A549 treated with ZK216348 at 1 μM for 4 hours (cell line): ENCODE measurements at places on chromosomes 7 and 10. TPM values are rescaled to one million over a fixed set of nuclear protein-coding genes. Genes with fewer than 3 reads are reported as not detected.

The POLR2J2 gene
- total RNA-seq, result 0.26 to 0.89 TPM (median 0.36 TPM) in 4 of 5 replicates, not detected in the other

The SLC16A9 gene
- total RNA-seq, result 0.08 to 0.26 TPM (median 0.13 TPM) in 5 replicates

The ABCB1 gene
- 0.09 TPM in 1 of 5 replicates, not detected in the others for total RNA-seq

The VGF gene
- total RNA-seq, result 8.9 to 26.8 TPM (median 17.5 TPM) in 5 replicates

The ELOVL3 gene
- 0.38 to 0.73 TPM (median 0.62 TPM) in 4 of 5 replicates, not detected in the other for total RNA-seq

The EPDR1 gene
- 72.7 to 87.3 TPM (median 80.6 TPM) in 5 replicates for total RNA-seq
